Panc1 (cell line): ENCODE measurements at places on chromosomes 5 and 9. TPM values are rescaled to one million over a fixed set of nuclear protein-coding genes. Genes with fewer than 3 reads are reported as not detected.

DNA sequence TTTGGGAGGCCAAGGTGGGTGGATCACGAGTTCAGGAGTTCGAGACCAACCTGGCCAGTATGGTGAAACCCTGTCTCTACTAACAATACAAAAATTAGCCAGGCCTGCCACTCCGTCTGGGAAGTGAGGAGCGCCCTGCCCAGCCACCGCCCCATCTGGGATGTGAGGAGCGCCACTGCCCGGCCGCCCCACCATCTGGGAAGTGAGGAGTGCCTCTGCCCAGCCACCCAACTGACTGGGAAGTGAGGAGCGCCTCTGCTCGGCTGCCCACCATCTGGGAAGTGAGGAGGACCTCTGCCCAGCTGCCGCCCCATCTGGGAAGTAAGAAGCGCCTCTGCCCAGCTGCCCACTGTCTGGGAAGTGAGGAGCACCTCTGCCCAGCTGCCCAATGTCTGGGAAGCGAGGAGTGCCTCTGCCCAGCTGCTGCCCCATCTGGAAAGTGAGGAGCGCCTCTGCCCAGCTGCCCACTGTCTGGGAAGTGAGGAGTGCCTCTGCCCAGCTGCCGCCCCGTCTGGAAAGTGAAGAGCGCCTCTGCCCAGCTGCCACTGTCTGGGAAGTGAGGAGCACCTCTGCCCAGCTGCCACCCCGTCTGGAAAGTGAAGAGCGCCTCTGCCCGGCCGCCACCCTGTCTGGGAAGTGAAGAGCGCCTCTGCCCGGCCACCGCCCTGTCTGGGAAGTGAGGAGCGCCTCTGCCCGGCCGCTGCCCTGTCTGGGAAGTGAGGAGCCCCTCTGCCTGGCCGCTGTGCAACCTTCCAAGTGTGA lies 5.3 kb downstream of the ALDH7A1 start:
- no peak for DNase-seq

GRCh38 chr9:122065923-122066629 lies 27.0 kb downstream of the TTLL11 start:
- DNase-seq: no peak

The INSL4 gene
- total RNA-seq: not detected

GRCh38 chr5:150358261-150359095 lies 981 bp downstream of the TCOF1 start:
- no peak for DNase-seq

- no peak for DNase-seq
Measured at GRCh38 chr5:172944741-172945140, 14.5 kb upstream of the RPL26L1 start.

GRCh38 chr9:34139477-34140146 lies 13.1 kb upstream of the DCAF12 start:
- DNase-seq: no peak

GRCh38 chr5:96329886-96330529 lies 103.0 kb downstream of the PCSK1 start:
- DNase-seq: no peak

DNA sequence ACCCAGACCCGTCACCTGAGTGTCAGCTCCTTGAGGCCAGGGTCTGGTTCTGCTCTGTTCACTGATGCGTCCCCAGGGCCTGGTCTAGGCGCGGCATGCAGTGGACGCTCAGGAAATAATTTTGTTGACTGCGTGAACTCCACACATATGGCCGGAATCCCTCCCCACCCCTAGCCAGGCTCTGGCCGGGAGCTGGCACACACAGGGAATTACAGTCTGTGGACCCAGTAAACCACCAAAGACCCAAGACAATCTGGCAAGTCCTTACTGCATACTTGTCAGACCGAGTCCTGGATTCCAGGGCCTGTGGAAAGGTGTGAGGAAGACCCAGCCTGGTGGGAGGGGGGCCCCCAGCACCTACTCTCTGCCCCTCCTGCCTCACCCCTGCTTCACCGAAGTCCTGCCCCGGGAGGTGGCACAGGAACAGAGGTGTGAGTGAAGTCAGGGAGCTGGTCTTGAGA lies 113.0 kb upstream of the IER5L start:
- DNase-seq: no peak

GRCh38 chr9:111039231-111039906 lies 1.1 kb upstream of the LPAR1 start:
- DNase-seq: no peak

The GMCL2 gene
- total RNA-seq: not detected

GRCh38 chr9:108439947-108440346 lies 415.8 kb downstream of the ACTL7B start:
- no peak for DNase-seq

GRCh38 chr9:111917980-111918379 lies 21.4 kb downstream of the UGCG start:
- DNase-seq: no peak

DNA sequence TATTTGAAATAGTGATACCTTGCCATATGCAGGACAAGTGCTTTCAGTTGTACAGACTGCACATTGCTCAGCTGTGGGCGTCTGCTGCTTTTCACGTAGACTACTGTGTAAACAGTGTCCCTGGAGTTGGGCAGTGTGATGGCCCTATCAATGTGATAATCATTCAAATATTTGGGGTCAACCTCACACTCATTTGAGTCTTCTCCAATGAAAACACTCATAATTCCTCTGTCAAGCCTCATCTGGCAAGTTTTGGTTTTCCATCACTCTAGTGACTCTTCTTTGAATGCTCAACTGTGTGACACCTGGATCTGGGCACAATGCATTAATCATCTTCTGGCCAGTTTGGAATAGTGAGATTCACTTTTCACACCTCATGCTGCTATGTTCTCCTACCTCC lies 64.4 kb downstream of the UGCG start:
- DNase-seq: no peak

The ARAP3 gene
- 2.5 TPM for total RNA-seq

The C9orf50 gene
- total RNA-seq: not detected

DNA sequence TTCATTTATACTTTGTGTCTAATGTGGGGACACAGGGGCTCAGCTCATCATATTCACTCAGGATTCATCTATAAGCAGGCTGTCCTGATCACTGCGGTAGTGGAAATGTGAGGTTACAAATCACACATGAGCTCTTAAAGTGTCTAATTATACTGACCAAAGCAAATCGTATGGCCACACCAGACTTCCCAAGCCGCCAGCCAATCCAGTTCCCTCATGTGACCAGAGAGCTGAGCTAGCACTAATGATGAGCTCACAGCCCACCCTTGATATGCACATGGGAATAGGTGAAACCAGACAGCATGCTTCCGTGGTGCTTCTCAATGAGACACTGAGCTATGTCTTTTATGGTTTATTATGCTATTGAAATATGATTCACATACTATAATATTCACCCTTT lies 17.6 kb downstream of the ECM2 start:
- DNase-seq: no peak

GRCh38 chr5:140423609-140424008 lies 22.0 kb downstream of the ANKHD1 start:
- no peak for DNase-seq
